ENCODE measurements at places on chromosomes 6 and 20. TPM values are rescaled to one million over a fixed set of nuclear protein-coding genes. Genes with fewer than 3 reads are reported as not detected.

The TGM3 gene
- not detected for total RNA-seq

The C20orf204 gene
- total RNA-seq = 0.44 TPM

The ADTRP gene
- 1.6 TPM for total RNA-seq

The ISM1 gene
- total RNA-seq = 3.6 TPM

The SLC16A10 gene
- not detected for total RNA-seq

The REM1 gene
- total RNA-seq = not detected

The SPATS1 gene
- total RNA-seq = not detected

The CST7 gene
- not detected for total RNA-seq

The ZNF512B gene
- 13.0 TPM for total RNA-seq

The PSMF1 gene
- total RNA-seq = 113 TPM

The COX4I2 gene
- not detected for total RNA-seq

The CASP8AP2 gene
- 10.5 TPM for total RNA-seq

The LY86 gene
- total RNA-seq = not detected

The BPIFB4 gene
- total RNA-seq = not detected

The EYA4 gene
- 0.33 TPM for total RNA-seq

The DTNBP1 gene
- 6.7 TPM for total RNA-seq

The MMUT gene
- 6.5 TPM for total RNA-seq

The PABPC1L gene
- total RNA-seq = 3.4 TPM

The HLA-DOA gene
- total RNA-seq = not detected

The DPPA5 gene
- not detected for total RNA-seq

The LRRC73 gene
- total RNA-seq = not detected

The HMGCLL1 gene
- total RNA-seq = not detected

The PPP1R3G gene
- total RNA-seq = 0.33 TPM

The GABRR1 gene
- total RNA-seq = not detected

The HCRTR2 gene
- not detected for total RNA-seq

The GPR31 gene
- total RNA-seq = not detected

The CDH4 gene
- 3.6 TPM for total RNA-seq

The SAMD10 gene
- total RNA-seq = 0.94 TPM

The UST gene
- 0.44 TPM for total RNA-seq

The SMPDL3A gene
- total RNA-seq = 4.2 TPM

The PKIB gene
- total RNA-seq = 0.15 TPM

Data from mammary microvascular endothelial cell (primary cell).